ENCODE measurements at places on chromosomes 11 and 22.

- no peak for DNase-seq
These were observed 42.5 kb upstream of the DEUP1 start for GRCh38 chr11:93288079-93288478.

- no peak for DNase-seq
These were observed 87.0 kb downstream of the ATXN10 start for GRCh38 chr22:45758603-45759002.

- no peak for DNase-seq
These were observed 867.4 kb upstream of the API5 start for GRCh38 chr11:42444406-42444805.

- no peak for DNase-seq
These were observed 121.7 kb downstream of the MN1 start for GRCh38 chr22:27679693-27680488.

GRCh38 chr11:134372961-134373360 is 39.1 kb downstream of the B3GAT1 start:
- no peak for DNase-seq

GRCh38 chr11:116162086-116162885 is 610.5 kb downstream of the BUD13 start:
- no peak for DNase-seq

DNA sequence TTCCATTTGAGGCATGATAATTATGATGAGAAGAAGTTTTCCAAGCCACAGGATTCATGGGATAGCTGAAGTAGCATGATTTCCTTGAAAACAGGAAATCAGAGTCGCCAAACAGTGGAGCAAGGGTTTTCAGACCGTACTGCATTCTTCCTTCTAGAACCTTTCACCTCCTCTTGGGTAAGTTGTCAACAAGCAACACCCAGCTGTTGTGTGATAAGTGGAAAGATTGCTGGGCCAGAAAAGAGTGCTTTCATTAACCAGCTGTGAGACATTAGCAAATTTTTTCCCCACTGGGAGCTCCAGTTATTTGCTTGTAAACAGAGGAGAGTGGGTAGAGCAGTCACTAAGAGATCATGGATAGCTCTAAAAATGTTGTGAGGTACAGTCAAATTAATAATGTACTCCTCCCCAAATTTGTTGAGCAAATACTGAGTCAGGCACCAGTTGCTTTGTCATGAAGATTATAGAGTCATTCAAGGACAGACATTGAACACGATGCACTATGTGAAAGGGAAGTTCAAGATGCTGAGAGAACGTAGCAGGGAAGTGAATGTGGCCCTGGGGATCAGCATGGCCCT is 11.7 kb upstream of the MPEG1 start:
- DNase-seq = no peak

DNA sequence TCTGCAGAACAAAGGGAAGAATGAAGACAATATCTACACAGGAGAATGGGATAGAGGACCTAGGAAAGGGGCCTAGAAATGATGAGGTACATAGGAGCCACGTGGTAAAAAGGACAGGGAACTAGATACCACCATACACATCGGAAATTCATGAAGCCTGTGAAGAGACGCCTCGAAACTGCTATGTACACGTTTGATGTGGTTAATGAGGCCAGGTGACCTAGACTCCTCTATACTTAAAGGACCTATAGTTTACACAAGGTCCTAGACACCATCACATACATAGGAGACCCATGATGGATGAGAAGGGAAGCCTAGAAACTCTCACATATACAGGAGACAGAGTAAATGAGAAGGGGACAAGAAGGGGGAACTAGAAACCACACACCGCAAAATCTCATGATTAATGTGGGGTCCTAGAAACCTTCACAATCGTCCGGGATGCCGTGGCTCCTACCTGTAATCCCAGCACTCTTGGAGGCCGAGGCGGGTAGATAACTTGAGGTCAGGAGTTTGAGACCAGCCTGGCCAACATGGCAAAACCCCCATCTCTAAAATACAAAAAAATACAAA is 23.8 kb downstream of the RHBDD3 start:
- no peak for DNase-seq

- DNase-seq = no peak
These were observed 98.9 kb downstream of the TRAF6 start for GRCh38 chr11:36411202-36411640.

- DNase-seq = no peak
These were observed 4.5 kb upstream of the ALKBH8 start for GRCh38 chr11:107570015-107570414.

- no peak for DNase-seq
These were observed 325.4 kb downstream of the BRD1 start for GRCh38 chr22:49502126-49502826.

- DNase-seq = peak; percentile 52
These were observed 1020.5 kb downstream of the BRD1 start for GRCh38 chr22:48807155-48807554.

- DNase-seq = no peak
These were observed at the start of gene OR5B17 for GRCh38 chr11:58358969-58359368. OR5B17 (minus strand) TSS chr11:58359069; CDS start chr11:58359069, 0 bp downstream.

- DNase-seq = no peak
These were observed 11.6 kb upstream of the OOSP4B start for GRCh38 chr11:60005360-60005759.

GRCh38 chr11:106852779-106853178 is 165.5 kb downstream of the GUCY1A2 start:
- no peak for DNase-seq

DNA sequence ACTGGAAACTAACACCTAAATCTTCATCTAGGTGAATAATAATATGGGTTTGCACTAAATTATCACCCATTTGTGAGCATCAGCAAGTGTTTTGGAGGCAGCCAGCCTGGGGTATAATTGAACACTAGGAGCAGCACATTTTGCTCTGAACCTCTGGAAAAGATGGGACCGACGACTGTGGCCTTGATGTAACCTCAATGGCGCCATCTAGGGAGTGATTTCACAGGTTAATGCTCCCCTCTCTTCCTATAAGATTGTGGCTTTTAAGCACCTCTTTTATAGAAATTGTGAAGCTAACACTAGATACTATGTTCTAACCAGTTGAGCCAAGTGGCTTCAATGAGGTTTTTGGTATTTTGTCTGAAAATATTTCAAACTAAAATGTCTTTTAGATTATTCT is 203.7 kb downstream of the NELL1 start:
- no peak for DNase-seq

- no peak for DNase-seq
These were observed 1.6 kb upstream of the LRRC55 start for GRCh38 chr11:57180081-57180561.

DNA sequence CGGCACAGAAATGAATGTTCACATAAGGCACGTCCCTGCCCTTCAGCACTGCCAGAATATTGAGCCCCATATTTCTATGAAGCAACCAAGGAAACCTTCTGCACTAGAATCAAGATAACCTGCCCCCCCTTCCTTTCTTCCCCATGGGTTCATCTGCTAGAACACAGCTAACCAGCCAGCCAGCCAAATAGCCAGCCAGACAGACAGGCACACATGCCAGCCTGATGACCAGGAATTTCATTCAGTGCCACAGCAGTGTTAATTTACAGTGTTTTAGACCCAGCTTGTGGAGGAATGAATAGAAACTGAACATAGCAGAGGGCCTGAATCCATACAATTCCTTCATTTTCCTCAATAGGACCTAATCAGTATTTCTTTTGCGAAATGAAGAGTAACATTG is 57.0 kb downstream of the TENM4 start:
- DNase-seq = no peak

GRCh38 chr22:21652547-21653545 is 10.7 kb downstream of the SDF2L1 start:
- no peak for DNase-seq

DNA sequence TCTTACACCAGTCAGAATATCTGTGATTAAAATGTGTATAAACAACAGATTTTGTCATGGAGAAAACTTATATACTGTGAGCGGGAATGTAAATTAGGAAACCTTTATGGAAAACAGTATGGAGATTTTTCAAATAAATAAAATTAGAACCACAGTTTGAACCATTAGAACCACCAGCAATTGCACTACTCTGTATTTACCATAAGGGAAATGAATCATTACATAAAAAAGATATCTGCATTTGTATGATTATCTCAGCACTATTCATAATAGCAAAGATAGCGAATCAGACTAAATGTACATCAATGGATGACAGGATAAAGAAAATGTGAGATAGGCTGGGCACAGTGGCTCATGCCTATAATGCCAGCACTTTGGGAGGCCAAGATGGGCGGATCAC is 7.4 kb upstream of the OR52N4 start:
- no peak for DNase-seq

DNA sequence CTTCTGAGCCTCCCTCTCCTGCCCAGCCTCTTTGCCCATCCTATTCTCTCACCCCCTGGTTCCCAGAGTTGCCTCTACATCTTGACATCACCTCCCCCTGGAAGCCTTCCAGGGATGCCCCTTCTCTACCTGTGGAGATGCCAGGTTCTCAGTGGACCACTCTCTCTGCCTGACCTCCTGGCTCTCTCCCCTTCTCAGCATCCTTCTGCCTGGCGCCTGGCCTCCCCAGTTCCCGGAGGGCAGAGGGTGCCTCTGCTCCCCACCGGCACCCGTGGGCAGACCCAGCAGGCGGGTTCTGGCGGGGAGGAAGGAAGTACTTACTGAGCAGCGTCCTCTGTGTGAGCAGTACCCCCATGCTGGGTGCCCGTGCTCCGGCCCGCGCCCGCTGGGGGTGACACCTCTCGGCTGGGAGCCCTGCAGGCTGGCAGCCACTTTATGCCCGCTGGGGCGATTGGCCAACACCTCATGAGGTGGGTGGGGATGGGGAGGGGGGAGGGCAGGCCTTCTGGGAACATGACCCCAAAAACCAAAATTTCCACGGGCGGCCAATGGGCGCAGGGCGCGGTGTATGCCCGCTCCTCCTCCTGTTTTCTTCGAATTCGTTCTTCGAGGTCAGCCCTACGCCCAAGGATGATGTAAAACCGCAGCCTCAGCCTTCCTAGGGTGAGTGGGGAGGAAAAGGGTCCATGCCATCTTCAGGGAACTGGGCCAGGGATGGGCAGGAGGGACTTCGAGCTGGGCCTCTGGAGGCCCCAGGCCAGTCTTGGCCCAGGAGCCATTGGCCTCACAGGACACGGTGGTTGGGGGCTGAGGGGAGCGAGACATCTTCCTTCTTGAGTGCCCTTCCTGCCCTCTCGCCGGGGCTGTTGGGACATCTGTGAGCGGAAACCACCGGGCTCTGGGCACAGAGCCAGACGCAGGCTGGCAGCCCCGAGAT is at the start of gene OSM:
Gene OSM (minus strand): TSS at position 407 of the 937 bp plus-strand sequence. CDS start 52 bp downstream, at position 355.
- peak; percentile 12 for DNase-seq

DNA sequence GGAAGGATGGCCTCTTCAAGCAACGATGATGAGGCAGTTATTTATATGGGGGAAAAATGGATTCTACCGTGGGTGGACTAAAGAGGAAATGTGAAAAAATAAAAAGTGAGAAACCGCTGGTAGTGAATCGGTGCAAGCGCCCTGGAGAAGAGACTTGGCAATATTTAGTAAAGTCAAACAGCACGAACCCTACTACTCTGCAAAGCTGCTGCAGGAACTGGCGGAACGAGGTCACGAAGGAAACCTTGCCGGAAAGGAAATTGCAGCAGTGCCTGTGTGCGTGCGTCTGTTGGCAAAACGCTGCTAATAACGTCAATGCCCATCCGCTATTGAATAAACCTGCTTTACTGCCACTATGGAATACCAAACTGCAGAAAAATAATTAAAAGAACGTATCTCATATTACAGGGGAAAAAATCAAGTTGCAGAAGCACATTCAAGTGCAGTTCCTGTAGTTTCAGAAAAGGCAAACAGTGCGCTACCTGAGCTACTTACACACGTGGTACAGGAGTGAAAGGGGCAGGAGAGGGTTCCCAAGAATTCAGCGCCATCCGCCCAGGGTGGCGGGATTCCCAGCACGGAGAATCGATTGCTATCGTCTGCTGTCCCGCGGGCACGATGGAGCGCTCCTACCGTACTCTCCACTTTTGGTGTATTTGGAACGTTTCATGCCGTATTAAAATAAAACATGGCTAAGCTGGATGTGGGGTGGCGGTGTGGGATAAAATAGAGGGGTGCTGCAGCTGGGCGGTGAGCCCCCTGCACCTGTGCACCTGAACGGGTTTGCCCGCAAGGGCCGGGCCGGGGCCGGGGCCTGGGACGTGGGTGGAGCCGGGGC is 585 bp upstream of the NADSYN1 start:
- peak; percentile 25 for DNase-seq

DNA sequence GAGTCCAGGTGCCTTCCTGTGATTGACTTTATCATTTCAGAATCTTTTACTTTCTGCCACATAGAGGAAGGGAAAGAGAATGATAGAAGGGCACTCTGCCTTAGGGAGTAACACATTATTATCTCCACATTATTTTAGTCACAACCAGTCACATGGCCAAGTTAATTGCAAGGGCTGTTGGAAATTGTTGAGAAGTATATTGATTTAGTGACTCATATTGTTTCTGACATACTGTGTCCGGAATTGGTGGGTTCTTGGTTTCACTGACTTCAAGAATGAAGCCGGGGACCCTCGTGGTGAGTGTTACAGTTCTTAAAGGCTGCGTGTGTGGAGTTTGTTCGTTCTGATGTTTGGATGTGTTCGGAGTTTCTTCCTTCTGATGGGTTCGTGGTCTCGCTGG is 8.7 kb downstream of the OR51B4 start:
- DNase-seq = no peak

GRCh38 chr11:12147827-12148226 is 37.4 kb downstream of the MICAL2 start:
- no peak for DNase-seq

- DNase-seq = no peak
These were observed 325.9 kb downstream of the MIAT start for GRCh38 chr22:26983311-26983710.

- DNase-seq = no peak
These were observed 154.9 kb downstream of the TRPC6 start for GRCh38 chr11:101428918-101429317.

DNA sequence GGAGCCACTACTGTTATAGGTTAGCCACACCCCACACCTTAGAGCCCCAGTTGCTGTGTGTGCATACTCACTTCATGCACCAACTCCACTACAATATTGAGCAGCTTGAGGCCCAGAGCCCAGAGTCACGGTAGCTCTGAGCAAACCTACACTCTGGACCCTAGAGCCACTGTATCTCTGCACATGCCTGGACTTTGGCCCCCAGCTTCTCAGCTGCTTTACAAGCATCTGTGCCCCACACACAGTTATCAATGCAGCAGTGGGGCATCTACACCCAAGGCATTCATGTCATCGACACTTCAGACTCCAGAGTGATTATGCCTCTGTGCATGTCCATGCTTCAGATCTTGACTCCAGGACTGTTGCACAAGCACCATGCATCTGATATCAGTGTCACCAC is 2.3 kb upstream of the OR5B12 start:
- DNase-seq = no peak

GRCh38 chr11:57379732-57380131 is 1.2 kb downstream of the PRG3 start:
- no peak for DNase-seq
